Occipital lobe (tissue), 3 donors: ENCODE measurements at places on chromosomes 7 and 10. TPM values are rescaled to one million over a fixed set of nuclear protein-coding genes. Genes with fewer than 3 reads are reported as not detected.

DNA sequence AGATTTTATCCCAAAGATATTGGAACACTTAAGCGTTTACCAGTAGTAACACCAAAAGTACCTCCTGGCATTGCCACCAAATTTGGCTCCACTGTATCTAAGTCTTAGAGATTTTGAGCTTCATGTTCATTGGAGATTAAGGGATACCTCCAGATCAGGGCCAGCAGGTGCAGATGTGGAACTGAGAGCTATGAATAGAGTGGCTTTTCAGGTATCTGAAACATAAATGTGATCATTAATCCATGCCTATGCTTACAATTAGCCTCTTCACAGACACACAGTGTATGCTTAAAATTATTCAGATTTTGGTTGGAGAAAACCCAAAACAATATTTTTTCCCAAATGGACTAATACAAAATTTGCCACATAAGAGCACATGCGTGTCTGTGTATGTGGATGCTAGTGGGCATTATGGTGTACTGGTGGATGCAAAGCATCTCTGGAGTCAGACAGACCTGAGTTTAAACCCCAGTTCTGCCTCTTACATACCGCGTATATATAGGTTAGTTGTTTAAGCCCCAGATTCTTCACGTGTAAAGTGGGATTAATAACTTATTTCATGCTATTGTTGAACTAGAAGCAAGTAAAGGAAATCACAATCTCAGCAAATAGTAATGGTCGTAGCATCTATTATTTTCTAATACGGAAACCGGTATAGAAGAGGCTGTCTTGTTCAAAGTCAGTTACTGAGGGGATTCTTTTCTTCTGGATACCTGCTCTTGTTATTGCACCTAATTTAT is 6.8 kb upstream of the LRRC4 start:
- DNase-seq: no peak

GRCh38 chr10:24446739-24447138 is 237.8 kb downstream of the KIAA1217 start:
- no peak for DNase-seq

DNA sequence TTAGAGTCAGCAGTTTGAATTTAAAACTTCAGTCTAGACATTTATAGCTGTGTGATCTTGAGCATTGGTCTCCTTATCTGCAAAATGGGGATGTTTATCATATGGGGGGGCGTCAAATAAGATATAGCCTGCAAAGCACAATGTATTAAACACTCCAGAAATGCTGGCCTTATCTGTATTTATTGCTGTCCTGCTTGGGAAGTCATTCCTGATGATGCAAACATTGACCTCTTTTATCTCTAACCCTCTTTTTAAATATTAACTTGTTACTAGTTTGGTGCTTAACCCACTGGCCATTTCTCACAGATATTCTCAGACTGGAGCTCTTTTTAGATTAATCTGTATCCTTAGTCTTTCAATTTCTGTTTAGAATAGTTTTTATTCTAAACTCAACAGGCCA is 13.2 kb downstream of the MRPS33 start:
- DNase-seq: no peak

DNA sequence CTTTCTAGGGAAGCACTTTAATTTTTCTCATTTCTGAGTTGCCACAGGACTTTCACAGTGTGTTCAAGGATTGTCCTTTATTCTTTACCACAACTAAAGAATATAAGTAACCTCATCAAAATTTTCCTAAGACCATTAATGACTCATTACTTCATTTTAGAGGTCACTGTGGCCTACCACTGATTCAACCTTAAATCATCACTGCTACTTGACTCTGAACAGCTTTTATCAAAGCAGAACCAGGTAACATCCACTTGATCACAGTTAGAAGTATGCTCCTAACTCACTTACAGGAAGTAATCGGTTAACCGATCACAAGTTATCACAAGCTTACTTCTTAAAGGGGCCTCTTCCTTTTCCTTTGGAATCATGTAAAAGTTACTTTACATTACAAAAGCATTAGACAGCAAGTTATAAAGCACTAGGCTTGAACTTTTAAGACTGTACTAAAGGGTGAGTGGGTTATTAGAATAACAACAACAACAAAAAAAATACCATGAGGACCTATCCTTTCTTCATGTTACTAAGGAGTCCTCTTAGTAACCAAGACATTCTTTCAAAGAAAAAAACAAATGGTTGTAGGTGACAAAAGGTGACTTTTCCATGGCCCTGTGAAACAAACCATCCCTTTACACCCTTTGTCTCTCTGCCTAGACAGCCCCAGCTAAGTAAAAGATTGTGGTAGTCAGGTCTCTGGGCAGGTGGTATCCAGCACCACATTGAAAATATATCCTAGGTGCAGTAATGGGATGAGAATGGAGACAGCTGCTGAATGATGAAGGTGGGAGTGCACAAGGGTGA is 40.0 kb upstream of the PDK4 start:
- DNase-seq: no peak

DNA sequence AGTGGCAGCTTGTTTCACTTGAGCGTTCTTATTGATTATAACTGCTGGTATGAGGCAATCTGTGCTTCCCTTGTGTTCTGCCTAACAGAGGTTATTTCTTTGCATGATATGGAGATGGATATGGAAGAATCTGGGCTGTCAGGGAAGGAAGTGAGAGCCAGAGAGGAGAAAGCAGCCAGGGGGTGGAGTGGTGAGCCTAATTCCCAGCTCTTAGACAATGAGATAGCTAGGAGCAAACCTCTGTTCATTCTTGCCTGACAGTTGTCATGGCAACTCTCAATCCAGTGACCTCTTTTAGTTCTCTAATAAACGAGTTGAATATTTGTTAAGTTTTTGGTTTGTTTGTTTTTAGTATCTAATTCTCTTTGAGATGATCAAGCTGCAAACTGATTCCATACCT is 214.3 kb downstream of the NRG3 start:
- no peak for DNase-seq

DNA sequence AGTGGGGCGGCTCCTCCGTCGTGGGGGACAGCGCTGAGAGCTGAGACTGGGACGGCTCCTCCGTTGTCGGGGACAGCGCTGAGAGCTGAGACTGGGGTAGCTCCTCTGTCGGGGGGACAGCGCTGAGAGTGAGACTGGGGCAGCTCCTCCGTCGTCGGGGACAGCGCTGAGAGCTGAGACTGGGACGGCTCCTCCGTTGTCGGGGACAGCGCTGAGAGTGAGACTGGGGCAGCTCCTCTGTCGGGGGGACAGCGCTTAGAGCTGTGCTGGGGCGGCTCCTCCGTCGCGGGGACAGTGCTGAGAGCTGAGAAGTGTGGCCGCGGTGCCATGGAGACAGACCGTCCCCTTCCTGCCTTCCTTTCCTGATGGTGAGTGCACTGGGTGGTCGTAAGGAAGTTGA is 136.4 kb downstream of the DYNC2I1 start:
- DNase-seq: no peak

DNA sequence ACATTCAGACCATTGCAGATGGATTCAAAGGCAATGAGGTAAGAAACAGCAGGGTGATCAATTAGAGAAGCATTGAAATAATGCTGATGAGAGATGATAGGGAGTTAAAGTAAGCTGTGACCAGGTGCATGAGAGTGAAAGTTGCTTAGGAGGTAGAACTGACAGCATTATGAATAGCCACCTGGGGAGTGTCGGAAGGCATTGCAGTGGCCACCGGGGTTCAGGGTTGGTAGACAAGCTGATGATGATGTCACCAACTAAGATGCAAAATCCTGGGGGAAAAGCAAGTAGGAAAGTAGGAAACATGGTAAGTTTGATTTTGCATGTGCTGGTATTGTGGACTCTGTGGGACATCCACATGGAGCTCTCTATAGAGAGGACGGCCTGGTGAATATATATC is 211.9 kb upstream of the ETV1 start:
- no peak for DNase-seq

DNA sequence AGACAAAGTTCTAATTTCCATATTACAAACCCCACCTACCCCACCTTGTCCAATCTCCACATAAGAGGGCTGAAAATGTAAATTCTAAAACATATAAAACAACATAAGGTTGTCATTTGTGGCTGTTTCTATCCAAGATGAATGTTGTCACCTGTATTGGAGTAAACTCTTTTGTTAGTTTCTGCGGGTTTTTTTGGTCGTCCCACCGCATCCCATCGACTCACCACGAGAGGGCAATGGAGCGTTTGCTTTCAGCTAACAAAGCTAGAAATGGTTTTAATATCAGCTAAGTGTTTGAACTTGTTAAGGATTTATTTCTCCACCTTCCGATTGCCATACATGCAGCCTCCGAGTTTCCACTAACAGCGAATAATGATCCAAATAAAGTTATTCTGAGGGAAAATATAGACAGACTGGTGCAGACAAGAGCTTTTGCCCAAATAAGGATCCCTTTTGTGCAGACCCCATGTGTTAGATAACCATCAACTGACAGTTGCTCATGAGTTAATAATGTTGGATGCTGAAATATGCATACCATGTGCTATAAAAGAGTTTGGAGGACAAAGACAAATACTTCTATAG is 137.2 kb downstream of the ARID5B start:
- DNase-seq: no peak

DNA sequence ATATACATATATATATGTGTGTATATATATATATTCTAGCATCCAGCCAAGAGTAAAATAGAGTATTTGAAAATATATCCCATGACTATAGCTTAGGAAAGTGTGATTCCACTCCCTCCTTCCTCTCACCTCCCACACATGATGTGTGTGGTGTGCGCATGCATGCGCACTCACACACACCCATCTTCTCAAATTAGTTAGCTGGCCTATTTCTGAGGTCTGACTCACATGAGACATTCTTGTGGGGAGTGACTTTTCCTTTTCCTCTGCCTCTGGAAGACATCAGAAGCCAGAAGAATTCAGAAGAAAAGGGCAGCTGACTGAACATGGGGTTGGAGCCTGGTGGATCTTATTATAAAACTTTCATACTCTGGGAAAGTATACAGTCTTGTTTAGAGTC is 793.5 kb upstream of the ZNF722 start:
- DNase-seq: no peak

- DNase-seq: no peak
Observed at GRCh38 chr7:30223896-30224295, 60.5 kb upstream of the ZNRF2 start.

DNA sequence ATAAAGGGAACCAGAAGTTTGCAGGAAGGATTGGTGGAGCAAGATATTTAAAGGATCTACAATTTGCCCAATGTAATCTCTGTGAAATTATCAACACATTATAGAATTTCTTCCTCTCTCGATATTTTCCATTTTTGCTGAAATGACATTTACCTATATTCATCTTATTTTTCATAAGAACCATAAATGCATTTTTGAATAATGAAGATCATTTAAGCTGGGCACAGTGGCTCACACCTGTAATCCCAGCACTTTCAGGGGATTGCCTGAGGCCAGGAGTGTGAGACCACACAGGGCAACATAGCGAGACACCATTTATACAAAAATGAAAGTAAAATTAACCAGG is 37.7 kb downstream of the CCDC71L start:
- DNase-seq: no peak

UTF1 gene
- total RNA-seq: not detected

CNOT4 gene
- total RNA-seq: 32.4 TPM

ACHE gene
- total RNA-seq: 16.1 TPM

H2BK1 gene
- total RNA-seq: not detected

JAKMIP3 gene
- total RNA-seq: 4.8 TPM

TFR2 gene
- total RNA-seq: 5.3 TPM
